ENCODE measurements at places on chromosomes 1 and 21. TPM values are rescaled to one million over a fixed set of nuclear protein-coding genes. Genes with fewer than 3 reads are reported as not detected.
A peak's percentile ranks its signal among the peaks of the same experiment; 100 is the strongest.

CNTN2 gene
- 0.18 TPM for total RNA-seq

- no peaks in the 10 kb centered on the region for H3K27me3 ChIP-seq
- no peak overlapping the region for H3K27ac ChIP-seq
- H3K4me3 ChIP-seq: no peak overlapping the region
- DNase-seq: no peak
- H3K36me3 ChIP-seq: no peaks in the 10 kb centered on the region
Measured at GRCh38 chr1:224799083-224799482, 130.4 kb upstream of the DNAH14 start.

DNA sequence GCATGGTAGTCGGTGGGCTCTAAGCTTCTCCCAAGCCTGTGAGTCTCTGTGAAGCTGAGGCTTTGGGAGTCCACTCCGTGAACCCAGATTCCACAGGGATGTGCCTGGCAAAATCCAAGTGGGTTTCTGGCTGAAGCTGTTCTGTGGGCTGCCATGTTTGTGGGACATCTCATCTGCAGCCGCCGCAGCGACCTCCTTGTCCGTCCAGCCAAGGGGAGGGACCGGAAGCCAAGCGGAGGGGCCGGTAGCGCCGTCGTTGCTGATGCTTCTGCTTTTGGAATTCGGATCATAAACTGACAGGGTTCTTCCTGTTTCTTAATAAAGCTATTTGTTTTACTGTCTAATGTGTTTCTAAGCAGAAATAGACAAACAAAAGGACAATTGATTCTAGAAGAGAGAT is 13.3 kb downstream of the KIF26B start:
- no peak for DNase-seq
- peaks cover 4% of the 10 kb centered on the region for H3K4me1 ChIP-seq
- no peak overlapping the region for H3K4me3 ChIP-seq
- no peaks in the 10 kb centered on the region for H3K27me3 ChIP-seq
- H3K36me3 ChIP-seq: peaks cover 23% of the 10 kb centered on the region

DNA sequence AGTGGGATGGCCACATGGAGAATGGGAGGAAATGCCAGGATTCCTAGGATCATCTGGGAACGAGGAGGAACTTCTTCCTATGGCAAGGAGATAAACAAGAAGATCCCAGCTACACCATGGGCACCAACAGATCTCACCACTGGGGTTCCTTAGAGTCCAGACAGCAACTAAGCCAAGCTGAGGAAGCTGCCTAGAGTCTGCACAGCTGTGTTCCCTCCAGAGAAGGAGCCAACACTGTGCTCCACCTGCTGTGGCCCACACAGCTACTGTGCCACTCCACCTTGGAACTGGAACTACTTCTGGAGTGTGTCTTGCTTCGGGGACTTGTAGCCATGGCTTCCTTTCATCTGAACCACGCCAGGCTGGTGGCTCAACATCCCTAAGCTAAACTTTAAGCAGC is 6.0 kb downstream of the IFNAR1 start:
- no peak overlapping the region for H3K4me3 ChIP-seq
- H3K36me3 ChIP-seq: peaks cover 8% of the 10 kb centered on the region
- DNase-seq: no peak
- H3K27me3 ChIP-seq: no peaks in the 10 kb centered on the region

DNA sequence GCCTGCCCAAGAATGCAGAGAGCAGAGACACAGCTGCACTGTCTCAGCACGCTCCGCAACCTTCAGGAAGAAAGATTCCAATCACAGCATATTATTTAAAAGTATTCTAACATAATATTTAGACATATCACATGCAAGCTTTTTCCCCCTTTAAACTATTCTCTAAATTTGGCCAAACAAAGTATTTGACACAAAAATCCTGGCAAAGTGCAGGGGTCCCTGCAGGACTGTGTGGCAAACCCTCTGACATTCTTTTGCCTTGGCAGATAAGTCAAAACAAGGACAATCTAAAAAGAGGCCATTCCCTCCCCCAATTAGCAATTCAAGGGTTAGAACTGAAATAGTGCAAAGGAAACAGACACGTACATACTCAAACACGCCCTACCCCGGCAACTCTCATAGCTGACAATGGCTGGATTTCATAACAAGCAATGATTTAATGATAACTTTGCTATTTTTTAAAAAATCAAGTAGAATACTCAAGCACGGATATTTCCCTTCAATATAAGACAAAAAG is 225.3 kb downstream of the MRPL39 start:
- DNase-seq: no peak
- no peaks in the 10 kb centered on the region for H3K4me1 ChIP-seq
- no peak overlapping the region for H3K27ac ChIP-seq
- no peak overlapping the region for H3K4me3 ChIP-seq
- H3K27me3 ChIP-seq: no peaks in the 10 kb centered on the region
- no peaks in the 10 kb centered on the region for H3K36me3 ChIP-seq

PDE4B gene
- total RNA-seq: 20.5 TPM

- H3K4me1 ChIP-seq: no peaks in the 10 kb centered on the region
- no peaks in the 10 kb centered on the region for H3K27me3 ChIP-seq
- H3K36me3 ChIP-seq: no peaks in the 10 kb centered on the region
Measured at GRCh38 chr1:7408771-7409150, 362.3 kb upstream of the VAMP3 start.

C1orf226 gene
- 6.7 TPM for total RNA-seq

TEDDM1 gene
- total RNA-seq: not detected

DNA sequence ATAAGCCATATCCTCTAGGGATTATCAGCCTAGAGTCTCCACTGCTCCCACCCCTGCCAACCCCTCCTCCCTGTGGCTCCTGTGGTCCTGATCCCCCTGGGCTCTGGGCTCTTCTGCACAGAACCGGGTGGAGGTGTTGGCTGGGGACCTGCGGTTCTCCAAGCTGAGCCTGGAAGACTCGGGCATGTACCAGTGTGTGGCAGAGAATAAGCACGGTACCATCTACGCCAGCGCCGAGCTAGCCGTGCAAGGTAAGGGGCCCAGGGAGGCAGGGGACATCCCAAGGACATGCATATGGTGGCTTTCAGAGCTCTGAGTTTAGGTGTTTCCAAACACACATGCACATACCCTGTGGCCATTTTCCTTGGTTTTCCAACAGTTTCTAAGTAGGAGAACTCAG is 19.3 kb downstream of the CNTN2 start:
- H3K4me1 ChIP-seq: no peaks in the 10 kb centered on the region
- no peaks in the 10 kb centered on the region for H3K27me3 ChIP-seq
- H3K4me3 ChIP-seq: no peak overlapping the region
- H3K36me3 ChIP-seq: no peaks in the 10 kb centered on the region
- no peak for DNase-seq

NT5C1A gene
- total RNA-seq: not detected

- no peak overlapping the region for H3K4me3 ChIP-seq
- no peak for DNase-seq
- no peak overlapping the region for H3K27ac ChIP-seq
- H3K4me1 ChIP-seq: peaks cover 3% of the 10 kb centered on the region
- no peaks in the 10 kb centered on the region for H3K36me3 ChIP-seq
Measured at GRCh38 chr21:35138665-35139381, 89.7 kb upstream of the RUNX1 start.

DNA sequence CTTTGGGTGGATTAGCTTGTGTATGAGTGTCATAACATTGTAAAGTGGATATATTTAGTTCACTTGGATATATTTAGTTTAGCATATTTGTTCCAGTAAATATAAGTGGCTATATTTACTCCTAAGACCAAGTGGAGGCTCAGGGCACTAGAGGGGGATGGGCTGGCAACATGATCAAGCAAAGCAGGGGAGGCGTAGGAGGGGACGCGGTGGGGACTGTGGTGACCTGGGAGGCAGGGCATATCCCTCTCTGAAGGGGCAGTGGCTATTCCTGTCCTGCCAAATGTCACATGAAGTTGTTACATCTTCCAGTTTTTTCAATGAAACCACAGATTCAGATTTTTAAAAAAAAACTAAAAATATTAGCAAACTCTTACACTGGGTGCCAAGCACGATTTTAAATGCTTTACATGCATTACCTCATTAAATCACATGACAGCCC is 51.9 kb upstream of the EDN2 start:
- H3K4me1 ChIP-seq: no peaks in the 10 kb centered on the region
- no peak for DNase-seq
- no peak overlapping the region for H3K4me3 ChIP-seq
- H3K27me3 ChIP-seq: no peaks in the 10 kb centered on the region
- no peak overlapping the region for H3K27ac ChIP-seq
- no peaks in the 10 kb centered on the region for H3K36me3 ChIP-seq

GRCh38 chr1:24759492-24759891 is 14.2 kb downstream of the CLIC4 start:
- H3K4me3 ChIP-seq: no peak overlapping the region
- no peak overlapping the region for H3K27ac ChIP-seq
- peaks cover 12% of the 10 kb centered on the region for H3K36me3 ChIP-seq
- H3K27me3 ChIP-seq: no peaks in the 10 kb centered on the region

- no peaks in the 10 kb centered on the region for H3K27me3 ChIP-seq
- H3K36me3 ChIP-seq: no peaks in the 10 kb centered on the region
- no peak overlapping the region for H3K27ac ChIP-seq
- peaks cover 19% of the 10 kb centered on the region for H3K4me1 ChIP-seq
- peak; percentile 89 for DNase-seq
Measured at GRCh38 chr1:43763497-43763973, 56.2 kb downstream of the ST3GAL3 start.

- no peak overlapping the region for H3K27ac ChIP-seq
- no peaks in the 10 kb centered on the region for H3K27me3 ChIP-seq
- DNase-seq: no peak
- H3K4me1 ChIP-seq: no peaks in the 10 kb centered on the region
- H3K36me3 ChIP-seq: no peaks in the 10 kb centered on the region
Measured at GRCh38 chr1:147062956-147063355, 109.3 kb downstream of the PRKAB2 start.

SYTL1 gene
- total RNA-seq: 6.8 TPM

- DNase-seq: no peak
- no peaks in the 10 kb centered on the region for H3K36me3 ChIP-seq
- no peak overlapping the region for H3K27ac ChIP-seq
- no peaks in the 10 kb centered on the region for H3K4me1 ChIP-seq
- H3K4me3 ChIP-seq: no peak overlapping the region
- H3K27me3 ChIP-seq: no peaks in the 10 kb centered on the region
Measured at GRCh38 chr21:14646893-14647292, 100.8 kb upstream of the SAMSN1 start.

- DNase-seq: no peak
- peaks cover 3% of the 10 kb centered on the region for H3K4me1 ChIP-seq
- H3K27me3 ChIP-seq: no peaks in the 10 kb centered on the region
- no peak overlapping the region for H3K27ac ChIP-seq
- no peak overlapping the region for H3K4me3 ChIP-seq
Measured at GRCh38 chr1:58440696-58441095, 105.8 kb downstream of the OMA1 start.

FALEC gene
- total RNA-seq: not detected

DNA sequence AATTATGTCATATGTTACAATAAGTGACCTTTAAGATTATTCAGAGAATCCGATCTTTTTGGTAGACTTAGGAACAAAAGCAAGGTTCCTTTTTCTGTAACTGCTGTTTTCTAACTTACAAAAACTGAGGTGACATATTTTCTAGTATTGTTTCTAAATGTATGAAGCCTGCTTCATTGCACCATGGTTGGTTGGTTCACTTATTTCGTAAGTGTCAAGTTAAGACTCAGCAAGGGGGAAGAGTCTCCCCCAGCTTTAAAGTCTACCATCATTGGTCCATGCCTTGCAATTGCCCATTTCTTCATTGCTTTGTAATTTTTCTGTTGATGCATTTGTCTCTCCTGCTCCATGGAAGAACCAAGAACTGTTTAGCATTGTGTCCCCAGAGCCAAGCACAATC is 136.9 kb downstream of the DISC1 start:
- H3K36me3 ChIP-seq: no peaks in the 10 kb centered on the region
- DNase-seq: no peak
- H3K4me3 ChIP-seq: no peak overlapping the region
- no peaks in the 10 kb centered on the region for H3K27me3 ChIP-seq
- H3K4me1 ChIP-seq: no peaks in the 10 kb centered on the region
- H3K27ac ChIP-seq: no peak overlapping the region

DNA sequence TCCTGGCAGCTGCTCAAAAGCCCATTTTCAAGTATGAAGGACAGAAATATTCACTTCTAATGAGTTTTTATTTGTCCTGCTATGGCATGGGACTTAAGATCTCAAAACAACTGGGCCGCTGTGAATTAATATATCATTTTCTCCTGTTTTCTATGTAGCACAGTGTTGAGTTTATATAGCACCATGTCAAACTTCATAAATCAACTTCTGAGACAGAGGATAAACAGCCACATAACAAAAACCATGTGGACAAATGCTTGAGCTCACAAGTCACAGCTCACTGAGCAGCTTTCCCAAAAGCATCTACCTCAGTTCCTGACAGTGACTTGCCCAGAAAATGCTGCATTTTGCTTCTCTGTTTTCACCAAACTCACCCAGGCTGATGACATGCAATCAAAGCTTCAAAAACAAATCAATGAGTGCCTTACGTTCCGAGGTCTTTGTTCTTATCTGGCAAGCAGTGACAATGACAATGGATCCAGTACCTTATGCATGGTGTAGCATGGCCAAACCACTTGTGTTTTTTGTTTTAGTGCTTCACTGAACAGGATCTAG is 722.6 kb downstream of the LRRIQ3 start:
- H3K4me3 ChIP-seq: no peak overlapping the region
- H3K27ac ChIP-seq: no peak overlapping the region
- no peaks in the 10 kb centered on the region for H3K36me3 ChIP-seq
- no peaks in the 10 kb centered on the region for H3K4me1 ChIP-seq
- no peaks in the 10 kb centered on the region for H3K27me3 ChIP-seq

GRCh38 chr1:26570287-26570686 is 40.7 kb downstream of the RPS6KA1 start:
- no peaks in the 10 kb centered on the region for H3K27me3 ChIP-seq
- peaks cover 35% of the 10 kb centered on the region for H3K36me3 ChIP-seq
- H3K4me1 ChIP-seq: no peaks in the 10 kb centered on the region
- H3K4me3 ChIP-seq: no peak overlapping the region

GRCh38 chr1:234144901-234145300 is 228.4 kb upstream of the COA6 start:
- H3K27me3 ChIP-seq: no peaks in the 10 kb centered on the region
- DNase-seq: no peak
- H3K4me3 ChIP-seq: no peak overlapping the region
- H3K27ac ChIP-seq: no peak overlapping the region

- H3K27ac ChIP-seq: no peak overlapping the region
- H3K36me3 ChIP-seq: no peaks in the 10 kb centered on the region
- H3K4me1 ChIP-seq: peaks cover 14% of the 10 kb centered on the region
- H3K27me3 ChIP-seq: no peaks in the 10 kb centered on the region
Measured at GRCh38 chr1:201310986-201311355, 27.7 kb downstream of the PKP1 start.

GRCh38 chr1:16085522-16085921 is 12.1 kb upstream of the FAM131C start:
- H3K36me3 ChIP-seq: no peaks in the 10 kb centered on the region
- H3K4me3 ChIP-seq: no peak overlapping the region
- no peak overlapping the region for H3K27ac ChIP-seq
- no peak for DNase-seq
- H3K27me3 ChIP-seq: no peaks in the 10 kb centered on the region

All from endodermal cell (in vitro differentiated cells).